ENCODE measurements at places on chromosomes 7 and 10.

- no peak for DNase-seq
These were observed 116.5 kb downstream of the ZMIZ1 start for GRCh38 chr10:79185067-79185774.

- no peak for DNase-seq
These were observed 138.8 kb downstream of the SFMBT2 start for GRCh38 chr10:7272008-7272407.

- no peak for DNase-seq
These were observed 512.5 kb downstream of the ETV1 start for GRCh38 chr7:13476881-13477444.

DNA sequence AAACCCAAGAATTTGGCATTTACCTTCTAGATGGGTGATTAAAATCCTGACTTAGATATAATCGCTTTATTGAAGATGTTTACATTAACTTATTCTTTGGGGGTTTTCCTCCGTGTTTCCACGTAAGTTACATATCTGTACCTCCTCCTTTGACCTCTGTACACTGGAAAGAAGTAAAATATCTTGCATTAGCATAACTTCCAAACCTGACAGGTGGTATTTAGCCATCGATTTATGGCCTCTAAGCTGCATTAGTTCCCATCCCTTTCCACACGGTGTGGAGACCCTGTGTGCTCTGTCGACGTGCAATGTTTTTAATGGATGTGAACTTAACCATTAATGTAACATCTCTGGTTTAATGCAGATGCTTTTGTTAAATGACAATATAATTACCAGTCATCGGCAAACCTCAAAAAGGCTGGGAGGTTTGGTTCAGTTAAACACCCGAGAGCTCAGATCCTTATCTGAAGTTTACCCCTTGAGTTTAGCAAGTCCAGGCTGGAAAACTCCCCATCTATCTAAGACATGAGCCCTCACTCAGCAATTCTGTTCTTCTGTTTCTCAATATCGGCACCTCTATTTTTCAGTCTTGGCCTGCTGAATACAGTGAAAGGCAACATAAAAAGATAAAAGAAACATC is 295.2 kb downstream of the GATA3 start:
- no peak for DNase-seq

- DNase-seq, result no peak
These were observed 22.8 kb downstream of the FAM107B start for GRCh38 chr10:14751921-14752320.

- DNase-seq, result no peak
These were observed 15.0 kb downstream of the MIOS start for GRCh38 chr7:7581531-7582179.
